Left ventricle myocardium superior (tissue), 1 donor: ENCODE measurements at places on chromosomes 1 and 21.

GRCh38 chr1:85240174-85240601, 19.3 kb downstream of the C1orf52 start:
- no peak for DNase-seq

GRCh38 chr1:161736335-161736969, 13.1 kb upstream of the DUSP12 start:
- no peak for DNase-seq

- no peak for DNase-seq
Observed at GRCh38 chr1:184574588-184574987, 180.1 kb downstream of the EDEM3 start.

- DNase-seq = no peak
Observed at GRCh38 chr1:34929497-34929852, at the start of gene DLGAP3. DLGAP3 (minus strand) TSS chr1:34929650; CDS start chr1:34905383, 24,267 bp downstream.

DNA sequence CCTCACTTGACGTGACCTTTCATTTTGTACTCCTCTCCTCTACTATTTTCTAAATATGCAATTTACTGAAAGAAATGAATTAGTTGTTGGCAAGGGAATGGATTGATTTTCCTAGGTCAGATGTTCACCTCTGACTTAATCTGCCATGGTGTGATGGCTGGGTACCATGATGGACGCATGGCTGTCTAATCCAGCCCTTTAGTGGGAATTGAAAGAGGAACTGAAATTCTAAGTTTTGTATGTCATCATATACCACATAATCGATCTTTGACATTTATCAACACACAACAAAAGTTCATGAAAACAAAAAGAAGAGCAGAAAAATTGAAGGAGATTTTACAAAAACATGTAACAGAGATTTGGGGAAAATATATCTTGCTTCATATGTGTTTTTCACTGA, 331.3 kb upstream of the SNX7 start:
- no peak for DNase-seq

- no peak for DNase-seq
Observed at GRCh38 chr21:21286170-21286798, 288.1 kb downstream of the NCAM2 start.

GRCh38 chr1:88847643-88848042, 43.7 kb downstream of the GTF2B start:
- no peak for DNase-seq

GRCh38 chr1:240004086-240004749, 87.5 kb upstream of the FMN2 start:
- no peak for DNase-seq
